ENCODE measurements at places on chromosomes 7 and 10.

- DNase-seq, result no peak
Measured at GRCh38 chr7:41621953-41622831, 80.7 kb downstream of the INHBA start.

- no peak for DNase-seq
Measured at GRCh38 chr10:100652406-100653135, 92.8 kb upstream of the PAX2 start.

GRCh38 chr10:114301177-114301576 lies 62.1 kb downstream of the VWA2 start:
- DNase-seq, result no peak

DNA sequence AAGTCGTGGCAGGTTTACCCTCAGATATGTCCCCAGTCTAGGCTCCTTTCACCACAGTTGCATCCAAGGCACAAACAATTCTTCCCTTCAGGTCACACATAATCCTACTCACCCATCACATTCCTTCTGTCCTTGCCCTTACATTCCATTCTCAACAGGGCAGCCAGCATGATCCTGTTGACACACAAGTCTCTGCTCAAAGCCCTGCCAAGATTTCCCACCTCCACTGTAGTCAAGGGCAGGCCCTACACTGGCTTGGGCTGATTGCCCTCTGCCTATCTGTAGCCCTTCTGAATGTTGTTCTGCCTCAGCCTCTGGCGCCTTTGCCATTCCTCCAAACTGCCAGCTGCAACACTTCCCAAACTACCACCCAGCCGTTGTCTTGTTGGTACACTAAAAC lies 187.9 kb upstream of the AKR1E2 start:
- DNase-seq, result no peak
